ENCODE measurements at places on chromosomes 6 and 20. TPM values are rescaled to one million over a fixed set of nuclear protein-coding genes. Genes with fewer than 3 reads are reported as not detected.
A peak's percentile ranks its signal among the peaks of the same experiment; 100 is the strongest.

Gene FAM217A
- not detected for total RNA-seq

GRCh38 chr20:32484225-32484957, 100.7 kb downstream of the NOL4L start:
- peak overlapping the region; percentile 54 for H3K4me3 ChIP-seq
- peak overlapping the region; percentile 77 for H3K27ac ChIP-seq
- no peak for DNase-seq

Gene GFOD1
- total RNA-seq = 3.6 TPM

Gene CASS4
- 26.1 TPM for total RNA-seq

Gene HTR1E
- not detected for total RNA-seq

GRCh38 chr6:33426590-33427511, 7.0 kb downstream of the SYNGAP1 start:
- peaks cover 38% of the 10 kb centered on the region for H3K4me1 ChIP-seq
- H3K27ac ChIP-seq = peak overlapping the region; percentile 68
- DNase-seq = no peak

- H3K4me3 ChIP-seq = no peak overlapping the region
- H3K27ac ChIP-seq = no peak overlapping the region
- DNase-seq = peak; percentile 18
- H3K36me3 ChIP-seq = no peaks in the 10 kb centered on the region
Measured at GRCh38 chr6:20669571-20670314, 135.5 kb downstream of the CDKAL1 start.

GRCh38 chr6:12590901-12591300, 125.7 kb upstream of the PHACTR1 start:
- H3K27me3 ChIP-seq = no peaks in the 10 kb centered on the region
- H3K4me3 ChIP-seq = no peak overlapping the region
- peaks cover 7% of the 10 kb centered on the region for H3K4me1 ChIP-seq
- no peaks in the 10 kb centered on the region for H3K36me3 ChIP-seq
- H3K27ac ChIP-seq = no peak overlapping the region

Gene CDSN
- total RNA-seq = not detected

GRCh38 chr6:80165143-80165542, 58.7 kb downstream of the BCKDHB start:
- no peaks in the 10 kb centered on the region for H3K27me3 ChIP-seq
- 0 out of 2 replicates have a peak, but pooled peaks cover 3% of the 10 kb centered on the region for H3K36me3 ChIP-seq
- no peak overlapping the region for H3K4me3 ChIP-seq
- peak; percentile 45 for DNase-seq

DNA sequence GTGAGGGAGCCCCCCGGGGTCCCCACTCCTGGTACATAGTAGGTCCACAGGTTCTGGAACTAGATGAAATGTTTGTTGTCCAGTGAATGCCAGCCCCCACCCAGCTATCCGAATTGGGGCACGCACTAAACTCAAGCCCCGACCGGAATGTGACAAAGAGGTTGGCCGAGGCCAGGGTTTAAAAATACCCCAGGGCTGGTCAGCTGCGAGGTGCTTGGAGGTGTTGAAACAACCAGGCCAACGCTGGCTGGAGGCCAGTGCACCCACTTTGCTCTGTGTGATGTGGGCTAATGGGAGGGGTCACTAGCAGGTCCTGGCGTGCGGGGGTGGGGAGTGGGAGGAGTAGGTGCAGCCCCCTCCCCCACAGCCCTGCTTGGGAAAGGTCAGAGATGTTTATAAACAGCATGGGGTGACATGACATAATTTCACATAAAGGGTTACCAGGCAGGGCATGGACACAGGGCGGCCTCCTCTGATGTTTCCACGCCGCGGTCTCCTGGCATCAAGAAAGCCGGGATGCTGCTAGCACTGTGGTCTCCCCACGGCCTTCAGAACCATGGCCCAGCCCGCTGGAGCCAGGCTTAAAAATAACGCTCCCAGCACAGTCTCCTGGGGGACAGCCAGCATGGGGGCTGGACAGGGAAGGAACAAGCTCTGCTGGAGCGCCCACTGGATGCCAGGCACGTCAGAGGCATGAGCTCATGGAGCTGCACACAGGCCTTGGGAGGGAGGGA, 111.2 kb upstream of the PTPN1 start:
- H3K27me3 ChIP-seq = peaks cover 1% of the 10 kb centered on the region
- H3K36me3 ChIP-seq = no peaks in the 10 kb centered on the region
- peaks cover 27% of the 10 kb centered on the region for H3K4me1 ChIP-seq

Gene PRRT1
- not detected for total RNA-seq

GRCh38 chr20:7031222-7031621, 263.7 kb downstream of the BMP2 start:
- H3K4me3 ChIP-seq = no peak overlapping the region
- H3K4me1 ChIP-seq = no peaks in the 10 kb centered on the region
- no peak overlapping the region for H3K27ac ChIP-seq
- no peaks in the 10 kb centered on the region for H3K27me3 ChIP-seq
- DNase-seq = no peak

Gene POM121L2
- total RNA-seq = not detected

DNA sequence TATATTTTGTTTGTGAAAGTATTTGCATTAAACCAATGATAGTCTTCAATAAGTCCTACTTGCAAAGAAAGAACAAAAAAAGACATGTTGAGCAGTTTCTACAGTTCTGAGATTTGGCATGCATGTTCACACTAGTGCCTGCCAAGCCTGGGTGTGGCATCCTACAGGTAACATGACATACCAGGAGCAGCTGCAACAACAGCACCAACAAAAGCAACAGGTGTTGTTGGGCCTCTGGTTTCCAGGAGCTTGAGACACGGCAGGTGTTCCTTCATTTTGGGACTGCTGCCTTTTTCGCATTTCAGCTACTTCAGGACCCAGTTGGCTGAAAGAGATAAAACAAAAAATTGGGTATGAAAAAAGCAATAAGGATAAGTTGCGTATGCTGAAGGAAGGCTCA, 41.2 kb upstream of the MTRF1L start:
- no peak overlapping the region for H3K4me3 ChIP-seq
- DNase-seq = no peak

Gene DDX43
- total RNA-seq = not detected

GRCh38 chr6:151181706-151182363, 57.9 kb upstream of the AKAP12 start:
- H3K4me1 ChIP-seq = peaks cover 2% of the 10 kb centered on the region
- H3K27ac ChIP-seq = no peak overlapping the region
- peaks cover 7% of the 10 kb centered on the region for H3K27me3 ChIP-seq
- peak; percentile 3 for DNase-seq

Gene SMLR1
- total RNA-seq = not detected

DNA sequence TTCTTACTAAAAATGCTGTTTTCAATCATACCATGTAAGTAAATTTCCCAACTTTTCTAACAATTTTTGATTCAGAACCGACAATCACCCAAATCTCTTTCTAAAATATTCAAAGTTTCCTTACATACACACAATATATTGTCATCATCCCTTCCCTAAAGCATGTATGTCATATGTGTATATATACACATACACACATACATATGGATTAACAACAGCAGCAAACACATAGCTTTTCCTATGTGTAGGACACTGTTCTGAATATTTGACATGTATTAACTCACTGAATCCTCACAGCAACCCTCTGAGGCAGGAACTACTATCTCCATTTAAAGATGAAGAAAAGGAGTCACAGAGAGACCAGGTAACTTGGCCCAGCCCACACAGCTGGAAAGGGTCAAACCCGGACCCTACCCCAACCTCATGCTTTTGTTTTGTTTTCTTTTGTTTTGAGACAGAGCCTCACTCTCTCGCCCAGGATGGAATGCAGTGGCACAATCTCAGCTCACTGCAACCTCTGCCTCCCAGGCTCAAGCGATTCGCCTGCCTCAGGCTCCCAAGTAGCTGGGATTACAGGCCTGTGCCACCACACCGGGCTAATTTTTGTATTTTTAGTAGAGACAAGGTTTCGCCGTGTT, 7.2 kb downstream of the FYN start:
- H3K27me3 ChIP-seq = no peaks in the 10 kb centered on the region
- peaks cover 1% of the 10 kb centered on the region for H3K4me1 ChIP-seq
- H3K36me3 ChIP-seq = 0 out of 2 replicates have a peak, but pooled peaks cover 1% of the 10 kb centered on the region
- DNase-seq = no peak
- H3K4me3 ChIP-seq = no peak overlapping the region

Gene DSP
- 23.6 TPM for total RNA-seq

Gene UNC5CL
- total RNA-seq = not detected

Gene SRC
- 6.7 TPM for total RNA-seq

DNA sequence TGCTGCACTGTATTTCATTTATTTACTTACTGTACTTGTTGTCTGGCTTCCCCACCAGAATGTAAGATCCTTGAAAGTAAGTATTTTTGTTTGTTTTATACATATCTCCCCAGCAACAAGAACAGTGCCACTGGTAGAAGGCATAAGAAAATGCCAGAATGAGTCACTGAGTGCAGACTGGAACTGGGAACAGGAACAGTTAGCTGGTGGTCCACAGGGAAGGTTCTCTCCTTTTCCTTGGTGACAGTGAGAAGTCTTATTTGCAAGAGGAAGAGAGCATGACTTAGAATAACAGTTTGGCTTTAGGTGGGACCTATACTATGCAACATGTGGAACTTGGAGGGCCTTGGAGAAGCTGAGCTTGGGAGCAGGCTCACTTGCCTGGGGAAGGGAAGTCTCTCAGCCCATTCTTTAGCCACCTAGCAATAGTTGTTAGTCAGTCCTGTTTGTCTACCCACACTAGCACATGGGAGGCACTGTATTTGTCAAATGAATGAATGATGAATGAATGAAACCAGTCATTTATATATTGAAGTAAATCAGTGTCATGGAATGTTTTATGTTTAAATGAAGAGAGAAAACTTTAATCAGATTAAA, 203.5 kb downstream of the KCNQ5 start:
- no peak overlapping the region for H3K27ac ChIP-seq
- H3K4me1 ChIP-seq = peaks cover 2% of the 10 kb centered on the region
- peak; percentile 69 for DNase-seq

- DNase-seq = no peak
- H3K4me1 ChIP-seq = no peaks in the 10 kb centered on the region
- H3K36me3 ChIP-seq = no peaks in the 10 kb centered on the region
- no peak overlapping the region for H3K4me3 ChIP-seq
- no peaks in the 10 kb centered on the region for H3K27me3 ChIP-seq
Measured at GRCh38 chr6:130583268-130583667, 217.5 kb downstream of the TMEM200A start.

GRCh38 chr6:83096791-83097190, 29.3 kb downstream of the DOP1A start:
- no peaks in the 10 kb centered on the region for H3K36me3 ChIP-seq
- H3K4me1 ChIP-seq = no peaks in the 10 kb centered on the region
- peak; percentile 32 for DNase-seq
- no peaks in the 10 kb centered on the region for H3K27me3 ChIP-seq
- no peak overlapping the region for H3K27ac ChIP-seq

Gene FYN
- 41.1 TPM for total RNA-seq

Gene EFCAB8
- total RNA-seq = not detected

DNA sequence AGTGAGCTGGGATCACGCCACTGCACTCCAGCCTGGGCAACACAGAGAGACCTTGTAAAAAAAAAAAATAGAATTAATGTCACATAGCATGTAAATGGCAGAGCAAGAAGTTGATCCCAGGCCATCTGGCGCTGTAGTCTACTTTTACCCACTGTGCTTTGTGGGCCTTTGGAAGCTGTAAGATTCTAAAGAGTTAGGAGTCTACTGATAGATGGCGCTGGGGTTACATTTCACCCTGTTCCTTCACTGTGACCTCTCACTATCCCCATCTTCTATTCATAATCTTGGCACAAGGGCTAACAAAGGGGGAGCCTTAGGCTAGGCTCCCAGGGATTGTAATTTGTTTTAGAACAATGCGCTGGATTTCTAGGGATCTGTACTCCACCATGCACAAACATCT, 24.4 kb downstream of the SIRPD start:
- no peak overlapping the region for H3K27ac ChIP-seq
- H3K4me3 ChIP-seq = no peak overlapping the region
- DNase-seq = no peak
- H3K36me3 ChIP-seq = no peaks in the 10 kb centered on the region

Data from IMR-90 (cell line).